ENCODE measurements at places on chromosomes 3 and 15. TPM values are rescaled to one million over a fixed set of nuclear protein-coding genes. Genes with fewer than 3 reads are reported as not detected.

- DNase-seq = no peak
Observed at GRCh38 chr15:69388260-69388705, 25.9 kb upstream of the KIF23 start.

- peak; percentile 53 for DNase-seq
Observed at GRCh38 chr3:170632780-170633179, 46.9 kb upstream of the SLC7A14 start.

GRCh38 chr3:128195369-128195768 lies 42.1 kb downstream of the EEFSEC start:
- no peak for DNase-seq

- DNase-seq = no peak
Observed at GRCh38 chr3:73056014-73056844, 5.2 kb upstream of the EBLN2 start.

- DNase-seq = peak; percentile 52
Observed at GRCh38 chr3:134477002-134477401, 8.8 kb downstream of the ANAPC13 start.

- no peak for DNase-seq
Observed at GRCh38 chr3:172071780-172072330, 32.5 kb downstream of the FNDC3B start.

GRCh38 chr15:97030251-97030650 lies 699.8 kb downstream of the NR2F2 start:
- no peak for DNase-seq

GRCh38 chr15:74402873-74403587 lies 30.7 kb downstream of the SEMA7A start:
- no peak for DNase-seq

GRCh38 chr3:38232701-38233100 lies 32.9 kb upstream of the SLC22A13 start:
- DNase-seq = no peak

DNA sequence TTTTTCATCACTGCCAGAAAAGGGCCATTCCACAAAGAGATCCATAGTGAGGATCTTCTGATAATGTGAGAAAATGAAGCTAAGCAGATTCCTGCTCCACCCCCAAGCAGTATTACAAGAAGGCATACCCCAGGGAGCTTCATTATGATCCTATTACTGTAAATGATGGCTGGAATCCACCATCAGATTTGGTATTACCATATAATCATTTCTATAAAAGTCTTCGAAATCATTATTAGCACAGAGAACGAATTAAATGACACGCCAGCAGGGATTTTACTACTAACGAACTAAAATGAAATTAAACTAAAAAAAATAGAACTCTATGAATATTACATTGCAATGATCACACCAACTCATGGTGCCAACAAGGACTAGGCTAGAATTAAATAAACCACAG lies 24.4 kb downstream of the TRIM42 start:
- no peak for DNase-seq

- DNase-seq = no peak
Observed at GRCh38 chr15:65195548-65195923, 10.4 kb upstream of the CLPX start.

- no peak for DNase-seq
Observed at GRCh38 chr3:49903451-49904424, at the start of gene MST1R. MST1R (minus strand) TSS chr3:49903873; CDS start chr3:49903609, 264 bp downstream.

GRCh38 chr3:183128709-183129108 lies 29.4 kb upstream of the MCCC1 start:
- no peak for DNase-seq

The DUOXA2 gene
- total RNA-seq = not detected

The CCR9 gene
- total RNA-seq = not detected

The GMPS gene
- total RNA-seq = 58.1 TPM

The MESP2 gene
- total RNA-seq = not detected

The CLCN2 gene
- 9.0 TPM for total RNA-seq

The PPARG gene
- total RNA-seq = 4.4 TPM

The ANKRD34C gene
- 0.05 TPM for total RNA-seq

The ENTPD3 gene
- 0.53 TPM for total RNA-seq

The CD200R1 gene
- 0.67 TPM for total RNA-seq

The RBP2 gene
- total RNA-seq = not detected

The BAHD1 gene
- total RNA-seq = 30.4 TPM

The PLA2G4D gene
- total RNA-seq = not detected

Data from astrocyte (in vitro differentiated cells and primary cell).